Immature natural killer cell (primary cell): ENCODE measurements at places on chromosomes 11 and 22. TPM values are rescaled to one million over a fixed set of nuclear protein-coding genes. Genes with fewer than 3 reads are reported as not detected.

PKP3 gene
- polyA plus RNA-seq, result not detected

XKR3 gene
- polyA plus RNA-seq, result not detected

VPS37C gene
- not detected for polyA plus RNA-seq

DNA sequence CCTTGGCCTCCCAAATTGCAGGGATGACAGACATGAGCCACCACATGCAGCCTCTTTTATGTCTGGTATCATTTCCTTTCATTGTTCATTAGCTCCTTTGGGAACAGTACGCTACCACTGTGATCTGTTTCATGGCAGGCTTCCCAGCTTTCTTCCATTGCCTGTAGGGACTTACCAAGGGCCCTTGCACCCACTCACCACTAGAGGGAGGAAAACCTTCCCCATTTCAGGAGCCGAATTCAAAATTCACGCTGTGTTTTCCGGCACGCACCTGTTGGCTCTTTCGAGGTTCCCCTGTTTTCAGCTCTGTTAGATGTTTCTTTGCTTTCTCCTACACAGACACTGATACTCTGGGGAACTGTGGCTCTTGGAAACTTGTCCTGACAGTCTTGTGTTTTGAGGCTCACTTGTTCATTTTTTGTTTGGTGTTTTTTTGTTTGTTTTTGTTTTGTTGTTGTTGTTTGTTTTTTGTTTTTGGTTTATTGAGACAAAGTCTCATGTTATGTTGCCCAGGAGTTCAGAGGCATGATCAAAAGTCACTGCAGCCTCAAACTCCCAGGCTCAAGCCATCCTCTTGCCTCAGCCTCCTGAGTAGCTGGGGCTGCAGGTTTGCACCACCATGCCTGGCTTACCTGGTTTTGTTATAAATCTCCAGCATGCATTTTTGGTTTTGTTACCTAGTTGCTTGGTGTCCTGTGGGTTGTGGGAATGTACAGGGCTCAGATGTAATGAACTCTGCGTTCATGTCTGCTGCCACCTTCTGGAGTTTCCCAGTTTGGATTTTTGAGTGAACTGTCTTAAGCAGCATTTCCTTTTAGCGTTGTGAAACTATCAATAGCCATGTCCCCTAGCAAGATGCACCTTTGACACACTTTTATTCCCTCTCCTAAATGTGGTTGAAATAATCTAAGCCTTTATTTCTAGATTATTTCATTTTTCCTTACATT lies 2.3 kb downstream of the KRTAP5-11 start:
- H3K4me1 ChIP-seq, result peaks cover 6% of the 10 kb centered on the region
- no peak overlapping the region for H3K4me3 ChIP-seq
- no peak for DNase-seq
- H3K27me3 ChIP-seq, result peaks cover 7% of the 10 kb centered on the region

GRCh38 chr11:1859004-1859403 lies 6.1 kb downstream of the LSP1 start:
- peak overlapping the region; percentile 45 for H3K27ac ChIP-seq
- H3K27me3 ChIP-seq, result peaks cover 3% of the 10 kb centered on the region
- H3K36me3 ChIP-seq, result no peaks in the 10 kb centered on the region

OR8D4 gene
- polyA plus RNA-seq, result not detected

MYO18B gene
- polyA plus RNA-seq, result not detected

DNA sequence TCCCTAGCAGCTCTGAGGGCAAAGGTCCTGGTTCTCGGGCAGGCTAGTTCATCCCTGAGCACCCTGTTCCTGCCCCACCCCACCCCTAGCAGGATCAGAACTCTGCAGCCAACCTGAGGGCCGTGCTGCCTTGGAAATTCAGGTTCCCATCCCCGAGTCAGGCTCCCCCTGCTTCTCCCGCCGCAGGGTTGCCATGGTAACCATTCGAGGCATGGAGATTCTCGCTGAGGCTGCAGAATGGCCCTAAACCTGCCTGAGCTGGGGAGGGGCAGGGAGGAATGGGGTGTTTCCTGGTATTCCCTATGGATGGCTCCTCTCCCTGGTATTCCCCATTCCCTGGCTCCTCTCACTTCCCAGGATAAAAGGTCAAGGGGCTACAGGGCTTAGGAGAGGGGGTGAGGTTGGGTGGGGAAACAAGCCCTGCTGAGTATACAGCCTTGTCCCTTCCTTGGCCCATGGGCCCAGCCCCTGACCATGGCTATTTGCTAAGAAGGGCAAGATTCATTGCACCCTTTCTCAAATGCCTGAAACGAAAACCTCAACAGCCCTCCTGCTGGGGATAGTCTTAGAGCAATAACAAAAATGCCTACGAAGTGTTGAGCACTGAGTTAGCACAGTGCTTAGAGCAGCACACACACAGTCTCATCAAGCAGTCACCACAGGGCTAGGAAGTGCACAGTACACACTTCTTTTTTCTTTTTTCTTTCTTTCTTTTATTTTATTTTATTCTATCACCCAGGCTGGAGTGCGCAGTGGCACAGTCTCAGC lies 58.7 kb downstream of the CHST1 start:
- no peak overlapping the region for H3K27ac ChIP-seq
- H3K27me3 ChIP-seq, result peaks cover 24% of the 10 kb centered on the region
- no peaks in the 10 kb centered on the region for H3K4me1 ChIP-seq
- DNase-seq, result no peak
- no peaks in the 10 kb centered on the region for H3K36me3 ChIP-seq

SLC22A9 gene
- polyA plus RNA-seq, result not detected

C1QTNF5 gene
- not detected for polyA plus RNA-seq

MS4A6E gene
- polyA plus RNA-seq, result not detected

GRCh38 chr22:22713416-22713815 lies 69.0 kb downstream of the GGTLC2 start:
- H3K36me3 ChIP-seq, result no peaks in the 10 kb centered on the region
- no peak overlapping the region for H3K27ac ChIP-seq
- no peak overlapping the region for H3K4me3 ChIP-seq
- DNase-seq, result no peak

GRM5 gene
- polyA plus RNA-seq, result not detected

PKDREJ gene
- polyA plus RNA-seq, result not detected

SLC5A1 gene
- polyA plus RNA-seq, result not detected

ST14 gene
- polyA plus RNA-seq, result 3.6 TPM

GRCh38 chr11:13114566-13115379 lies 105.7 kb downstream of the RASSF10 start:
- H3K36me3 ChIP-seq, result no peaks in the 10 kb centered on the region
- DNase-seq, result no peak
- no peaks in the 10 kb centered on the region for H3K27me3 ChIP-seq
- H3K27ac ChIP-seq, result no peak overlapping the region

- no peak overlapping the region for H3K4me3 ChIP-seq
- H3K36me3 ChIP-seq, result no peaks in the 10 kb centered on the region
- H3K27me3 ChIP-seq, result peaks cover 5% of the 10 kb centered on the region
- H3K27ac ChIP-seq, result no peak overlapping the region
- no peak for DNase-seq
- H3K4me1 ChIP-seq, result no peaks in the 10 kb centered on the region
Observed at GRCh38 chr11:10285148-10285802, 8.7 kb downstream of the SBF2 start.

B3GAT1 gene
- polyA plus RNA-seq, result 1.8 TPM

GRCh38 chr11:119902656-119903231 lies 173.7 kb upstream of the NECTIN1 start:
- peaks cover under 1% of the 10 kb centered on the region for H3K4me1 ChIP-seq
- H3K27ac ChIP-seq, result no peak overlapping the region
- H3K27me3 ChIP-seq, result peaks cover 8% of the 10 kb centered on the region
- no peak for DNase-seq
- no peaks in the 10 kb centered on the region for H3K36me3 ChIP-seq

- peaks cover 17% of the 10 kb centered on the region for H3K27me3 ChIP-seq
- no peak for DNase-seq
- no peak overlapping the region for H3K27ac ChIP-seq
- peaks cover 39% of the 10 kb centered on the region for H3K4me1 ChIP-seq
- H3K4me3 ChIP-seq, result peak overlapping the region; percentile 88
Observed at GRCh38 chr11:76233196-76233921, 27.1 kb upstream of the WNT11 start.

TSPAN32 gene
- 132 TPM for polyA plus RNA-seq

TRAF6 gene
- polyA plus RNA-seq, result 20.0 TPM

DNA sequence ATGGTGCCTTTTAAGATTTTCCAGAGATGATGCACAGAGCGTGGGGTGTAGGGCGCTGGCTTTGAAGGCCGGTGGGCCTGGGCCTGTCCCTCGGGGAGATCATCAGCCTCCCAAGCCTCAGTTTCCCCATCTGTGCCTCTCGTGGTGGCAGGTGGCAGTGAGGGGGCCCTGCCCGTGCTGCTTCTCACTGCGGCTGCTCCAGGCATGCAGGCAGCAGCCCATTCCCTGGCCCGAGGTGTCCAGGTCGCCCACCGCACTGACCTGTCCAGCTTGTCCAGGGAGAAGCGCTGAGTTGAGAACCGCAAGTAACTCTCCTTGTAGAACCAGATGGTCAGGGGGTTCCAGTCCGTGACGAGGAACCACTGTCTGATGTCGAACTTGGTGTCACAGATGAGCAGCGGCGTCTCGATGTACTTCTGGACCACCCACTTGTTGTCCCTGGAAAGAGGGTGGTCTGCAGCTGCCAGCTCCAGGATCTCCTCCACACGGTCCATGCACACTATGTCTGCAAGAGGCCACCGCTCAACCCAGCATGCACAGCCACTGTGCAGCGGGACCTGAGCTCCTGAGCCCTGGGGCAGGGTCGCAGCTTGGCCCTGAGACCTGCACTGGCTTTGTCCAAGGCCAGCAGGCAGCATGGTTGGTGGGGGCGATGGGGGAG lies 20.5 kb upstream of the IL17REL start:
- H3K27me3 ChIP-seq, result peaks cover 4% of the 10 kb centered on the region
- DNase-seq, result no peak
- H3K36me3 ChIP-seq, result no peaks in the 10 kb centered on the region
- no peaks in the 10 kb centered on the region for H3K4me1 ChIP-seq

- DNase-seq, result no peak
- H3K4me3 ChIP-seq, result no peak overlapping the region
- no peak overlapping the region for H3K27ac ChIP-seq
- H3K36me3 ChIP-seq, result peaks cover 4% of the 10 kb centered on the region
- peaks cover 9% of the 10 kb centered on the region for H3K4me1 ChIP-seq
- peaks cover 4% of the 10 kb centered on the region for H3K27me3 ChIP-seq
Observed at GRCh38 chr11:47430524-47430923, 4.3 kb upstream of the PSMC3 start.

GRCh38 chr22:50728523-50728931 lies 9.5 kb upstream of the ACR start:
- no peaks in the 10 kb centered on the region for H3K4me1 ChIP-seq
- no peaks in the 10 kb centered on the region for H3K27me3 ChIP-seq
- H3K36me3 ChIP-seq, result no peaks in the 10 kb centered on the region
- H3K4me3 ChIP-seq, result no peak overlapping the region
- no peak for DNase-seq
- no peak overlapping the region for H3K27ac ChIP-seq

- peak overlapping the region; percentile 92 for H3K27ac ChIP-seq
- H3K36me3 ChIP-seq, result no peaks in the 10 kb centered on the region
- DNase-seq, result no peak
Observed at GRCh38 chr11:46359953-46360352, 12.7 kb downstream of the DGKZ start.

DNA sequence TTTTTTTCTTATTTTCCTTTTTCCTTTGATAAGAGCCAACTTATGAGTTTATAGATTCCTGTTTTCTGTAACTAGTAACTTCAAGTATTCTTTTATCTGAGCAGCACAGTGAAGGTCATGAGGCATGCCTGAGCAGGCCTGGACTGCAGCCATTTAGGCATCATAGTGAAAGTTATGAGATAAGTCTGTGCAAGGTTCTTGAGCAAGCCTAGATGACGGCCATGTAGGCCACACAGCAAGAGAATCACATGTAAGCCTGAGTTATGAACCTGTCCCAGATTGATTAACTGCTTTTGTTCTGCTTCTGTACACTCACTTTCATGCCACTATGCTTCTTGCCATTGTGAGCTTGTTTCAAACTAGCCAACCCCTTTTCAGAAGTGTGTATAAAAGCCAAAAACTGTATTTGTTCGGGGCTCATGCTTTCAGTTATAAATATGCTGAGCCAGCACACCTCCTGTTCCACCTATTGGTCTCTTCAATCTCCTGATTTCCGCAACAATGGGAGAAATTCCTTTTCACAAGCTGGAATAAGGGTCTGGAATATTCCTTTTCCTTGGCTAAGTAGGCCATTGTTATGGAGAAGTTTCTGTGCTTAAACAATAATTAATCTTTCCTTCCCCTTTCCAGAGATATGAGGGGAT lies 745.7 kb downstream of the FAM181B start:
- no peaks in the 10 kb centered on the region for H3K36me3 ChIP-seq
- H3K27me3 ChIP-seq, result peaks cover 5% of the 10 kb centered on the region
- no peak for DNase-seq
- no peaks in the 10 kb centered on the region for H3K4me1 ChIP-seq
- H3K4me3 ChIP-seq, result no peak overlapping the region

- H3K27me3 ChIP-seq, result peaks cover 20% of the 10 kb centered on the region
- peak overlapping the region; percentile 97 for H3K4me3 ChIP-seq
- peak; percentile 58 for DNase-seq
- peaks cover 43% of the 10 kb centered on the region for H3K4me1 ChIP-seq
- no peaks in the 10 kb centered on the region for H3K36me3 ChIP-seq
Observed at GRCh38 chr22:42648368-42649245, 585 bp downstream of the CYB5R3 start.

- no peak overlapping the region for H3K27ac ChIP-seq
- H3K4me3 ChIP-seq, result no peak overlapping the region
- no peaks in the 10 kb centered on the region for H3K27me3 ChIP-seq
- peaks cover 17% of the 10 kb centered on the region for H3K4me1 ChIP-seq
- no peak for DNase-seq
- H3K36me3 ChIP-seq, result no peaks in the 10 kb centered on the region
Observed at GRCh38 chr11:749731-750130, 2.5 kb downstream of the TALDO1 start.

GRCh38 chr11:132114185-132114584 lies 743.8 kb downstream of the NTM start:
- H3K27me3 ChIP-seq, result no peaks in the 10 kb centered on the region
- H3K4me3 ChIP-seq, result no peak overlapping the region
- no peaks in the 10 kb centered on the region for H3K4me1 ChIP-seq
- no peaks in the 10 kb centered on the region for H3K36me3 ChIP-seq
- no peak overlapping the region for H3K27ac ChIP-seq

DERL3 gene
- polyA plus RNA-seq, result 0.62 TPM

GRCh38 chr11:129446572-129446971 lies 70.9 kb downstream of the BARX2 start:
- H3K4me1 ChIP-seq, result no peaks in the 10 kb centered on the region
- no peaks in the 10 kb centered on the region for H3K36me3 ChIP-seq
- H3K27me3 ChIP-seq, result peaks cover 3% of the 10 kb centered on the region
- no peak overlapping the region for H3K4me3 ChIP-seq
- no peak for DNase-seq

DNA sequence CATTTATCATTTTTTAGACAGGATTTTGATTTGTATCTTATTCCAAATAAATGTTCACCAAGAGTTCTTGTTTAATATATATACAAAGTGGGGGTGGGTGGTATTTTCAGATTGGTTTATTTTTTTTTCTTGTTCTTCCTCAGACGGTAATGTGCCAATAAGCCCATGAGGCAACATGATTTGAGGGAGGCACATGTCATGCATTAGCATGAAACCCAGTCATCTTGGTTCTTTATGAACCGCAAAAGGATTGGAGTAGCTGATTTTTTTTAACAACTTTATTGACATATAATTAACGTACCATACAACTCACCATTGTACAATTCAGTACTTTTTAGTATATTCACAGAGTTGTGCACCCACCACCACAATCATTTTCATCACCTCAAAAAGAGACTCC lies 2.7 kb downstream of the BCL2L13 start:
- no peak overlapping the region for H3K4me3 ChIP-seq
- no peaks in the 10 kb centered on the region for H3K36me3 ChIP-seq
- H3K4me1 ChIP-seq, result peaks cover 34% of the 10 kb centered on the region
- peaks cover 7% of the 10 kb centered on the region for H3K27me3 ChIP-seq
